ENCODE measurements at places on chromosomes 2 and 18.

- no peak for DNase-seq
Observed at GRCh38 chr2:162198239-162198638, 45.0 kb downstream of the FAP start.

DNA sequence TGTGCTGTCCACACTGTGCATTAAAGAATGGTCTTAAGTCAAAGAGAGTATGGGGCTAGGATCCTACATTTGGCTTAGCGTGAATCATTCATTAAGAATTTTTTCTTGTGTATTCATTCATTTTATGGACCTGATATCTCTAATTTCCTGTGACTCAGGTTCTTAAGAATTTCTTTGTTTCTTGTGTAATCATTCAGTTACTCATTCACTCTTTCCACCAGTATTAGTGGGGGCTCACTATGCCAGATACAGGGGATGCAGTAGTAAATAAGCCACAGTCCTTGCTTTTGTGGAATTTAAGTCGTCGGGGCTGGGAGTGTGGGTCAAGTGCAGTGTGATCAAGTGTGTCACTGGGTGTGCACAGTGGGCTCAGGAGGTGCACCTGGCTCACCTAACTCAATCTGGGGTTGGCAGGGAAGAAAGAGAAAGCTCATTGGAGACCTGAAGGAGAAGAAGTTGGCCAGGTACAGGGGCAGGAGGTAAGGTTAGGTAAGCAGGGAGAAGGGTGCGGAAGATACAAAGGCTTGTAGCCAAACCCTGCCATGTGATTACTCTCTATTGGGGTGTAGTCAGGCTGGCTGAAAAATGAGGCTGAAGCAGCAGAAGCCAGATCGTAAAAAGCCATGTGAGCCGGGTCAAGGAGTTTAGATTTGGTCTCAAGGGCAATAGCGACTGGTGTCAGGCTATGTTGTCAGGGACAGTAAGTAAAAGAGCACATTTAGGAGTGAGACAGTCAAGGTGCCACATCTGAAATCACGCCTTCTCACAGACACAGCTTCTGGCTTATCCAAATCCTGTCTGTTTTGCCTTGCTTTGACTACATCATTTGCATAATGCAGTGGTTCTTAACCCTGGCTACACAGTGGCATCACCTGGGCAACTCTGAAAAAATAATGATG is 67.2 kb downstream of the KCTD1 start:
- peak; percentile 83 for DNase-seq

DNA sequence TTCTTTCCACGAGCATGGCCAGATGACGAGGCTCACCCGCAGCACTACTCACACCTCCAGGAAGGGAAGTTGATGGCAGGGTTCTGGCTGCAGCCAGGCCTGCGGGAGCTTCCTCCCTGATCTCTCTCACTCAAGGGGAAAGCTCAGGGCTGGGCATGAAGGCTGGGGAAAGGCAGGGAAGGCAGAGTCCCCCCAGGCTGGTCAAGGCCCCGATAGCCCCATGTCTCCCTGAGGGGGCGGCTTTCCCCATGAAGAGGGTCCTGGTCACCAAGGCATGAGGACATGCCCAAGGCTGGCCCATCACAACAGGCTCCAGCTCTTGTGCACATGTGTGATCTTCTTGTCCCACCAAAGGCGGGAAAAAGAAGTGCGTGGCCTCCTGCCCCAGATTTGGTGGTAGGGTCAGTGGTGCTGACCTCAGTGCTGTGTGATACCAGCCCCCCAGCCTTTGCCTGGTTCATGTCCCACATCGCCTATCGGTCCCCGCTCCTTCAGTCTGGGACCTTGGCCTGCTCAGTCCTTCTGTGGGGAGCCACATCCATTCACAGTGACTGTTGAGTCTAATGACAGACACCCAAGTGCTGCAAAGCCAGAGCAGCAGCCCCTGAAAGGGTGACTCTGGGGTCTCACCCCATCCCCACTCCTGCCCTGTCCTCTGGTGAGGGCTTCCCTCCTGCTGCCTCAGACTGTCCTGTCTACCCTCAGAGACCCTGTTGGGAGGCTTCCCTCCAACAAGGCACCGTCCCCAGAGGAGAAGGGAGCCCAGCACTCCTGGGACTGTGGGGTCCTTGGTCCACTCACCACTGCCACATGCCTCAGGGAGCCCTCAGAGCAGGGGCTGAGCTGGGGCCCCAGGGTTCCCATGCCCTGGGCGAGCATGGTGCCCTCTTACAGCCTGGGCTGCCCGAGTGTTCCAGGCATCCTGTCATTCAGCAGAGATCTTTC is 49.8 kb upstream of the ALPP start:
- no peak for DNase-seq

DNA sequence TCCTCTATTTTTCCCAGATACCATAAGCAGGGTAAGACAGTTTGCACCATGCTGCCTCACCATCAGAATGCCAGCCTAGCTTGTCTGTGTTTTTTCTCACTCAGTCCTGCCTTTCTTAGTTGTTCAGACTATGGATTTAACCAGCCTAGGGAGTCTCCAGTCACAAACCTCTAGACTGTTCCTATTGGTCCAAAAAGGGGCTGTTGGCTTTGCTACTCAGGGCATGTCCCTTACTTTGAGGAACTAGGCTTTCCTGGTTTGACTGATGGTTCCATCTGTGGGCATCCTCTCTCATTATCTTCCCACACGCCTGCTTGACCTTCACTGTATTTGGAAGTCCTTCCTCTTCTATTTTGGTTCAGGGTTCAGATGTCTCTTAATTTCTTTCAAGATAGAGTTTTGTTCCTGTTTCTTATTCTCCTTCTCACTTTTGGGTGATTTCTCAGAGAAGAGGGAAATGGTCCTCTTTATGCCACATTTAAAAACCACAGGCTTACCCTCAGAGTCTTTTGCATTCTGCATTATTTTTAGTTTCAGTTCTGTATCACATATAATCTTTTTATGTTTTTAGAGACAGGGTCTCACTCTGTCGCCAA is 31.3 kb upstream of the TMEM131 start:
- no peak for DNase-seq

- no peak for DNase-seq
Observed at GRCh38 chr18:50671376-50671775, 111.5 kb downstream of the MAPK4 start.

- no peak for DNase-seq
Observed at GRCh38 chr2:112784199-112785189, at the start of gene IL1A. TSS of gene IL1A (minus strand) at chr2:112784493. CDS start at chr2:112783770, 723 bp downstream.

DNA sequence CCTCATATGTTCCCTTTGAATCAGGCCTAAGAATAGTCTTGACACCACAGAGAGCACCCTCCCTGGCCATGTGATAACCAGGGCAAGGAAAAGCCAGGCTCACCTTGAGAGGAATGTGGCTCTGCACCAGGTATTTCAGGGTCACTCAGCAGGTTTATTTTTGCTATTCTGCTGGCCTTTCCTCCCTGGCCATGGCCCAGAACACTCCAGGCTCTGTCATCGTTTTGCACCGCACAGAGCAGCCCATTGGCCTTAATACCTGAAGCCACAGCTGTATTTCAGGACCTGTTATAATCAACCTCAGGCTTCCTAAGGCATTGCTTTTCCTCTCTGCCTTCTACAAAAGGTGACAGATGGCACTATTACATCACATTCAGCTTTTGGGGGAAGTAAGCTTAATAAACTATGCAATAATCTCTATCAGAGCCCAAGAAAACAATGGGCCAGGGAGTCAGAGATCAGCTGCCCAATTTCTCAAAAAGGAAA is 668.3 kb downstream of the IRS1 start:
- no peak for DNase-seq

- DNase-seq, result no peak
Observed at GRCh38 chr2:189517847-189518535, 62.6 kb downstream of the SLC40A1 start.

GRCh38 chr2:30205456-30205855 is 25.9 kb upstream of the LBH start:
- DNase-seq, result no peak

- DNase-seq, result peak; percentile 57
Observed at GRCh38 chr2:12918835-12919445, 202.2 kb downstream of the TRIB2 start.

DNA sequence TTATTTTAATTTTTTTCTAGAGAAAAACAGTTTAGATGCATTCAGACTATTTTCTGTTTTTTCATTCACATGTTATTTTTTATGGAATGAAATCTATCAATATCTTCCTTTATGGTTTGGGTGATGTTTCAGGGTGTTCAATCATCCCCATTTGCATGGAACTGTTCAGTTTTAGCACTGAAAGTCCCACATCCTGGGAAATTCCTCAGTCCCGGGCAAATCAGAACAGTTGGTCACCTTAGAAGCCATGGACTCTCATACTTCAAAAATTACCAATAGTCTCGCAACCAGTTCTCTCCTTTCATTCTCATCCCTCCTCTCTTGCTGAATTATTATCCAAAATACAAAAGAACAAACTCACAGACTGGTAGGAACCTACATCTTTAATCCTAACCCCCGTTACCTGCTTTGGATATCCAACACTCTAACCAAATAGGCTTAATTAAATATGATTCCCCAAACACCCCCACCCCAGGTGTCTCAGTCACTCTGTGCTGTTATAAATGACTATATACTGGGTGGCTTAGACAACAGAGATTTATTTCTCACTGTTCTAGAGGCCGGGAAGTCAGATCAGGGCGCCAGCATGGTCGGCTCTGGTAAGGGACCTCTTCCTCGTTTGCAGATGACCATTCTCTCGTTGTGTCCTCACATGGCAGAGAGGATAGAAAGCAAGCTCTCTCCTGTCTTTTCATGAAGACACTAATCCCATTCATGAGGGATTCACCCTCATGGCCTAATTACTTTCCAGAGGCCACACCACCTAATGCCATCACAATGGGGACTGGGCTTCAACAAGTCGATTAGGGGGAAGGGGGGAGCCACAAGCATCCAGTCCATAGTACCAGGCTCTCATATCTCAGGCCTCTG is 57.7 kb upstream of the SLC1A4 start:
- no peak for DNase-seq

GRCh38 chr2:134865067-134865787 is 26.8 kb downstream of the ACMSD start:
- DNase-seq, result no peak

- DNase-seq, result no peak
Observed at GRCh38 chr2:31266804-31267203, 32.9 kb downstream of the EHD3 start.

DNA sequence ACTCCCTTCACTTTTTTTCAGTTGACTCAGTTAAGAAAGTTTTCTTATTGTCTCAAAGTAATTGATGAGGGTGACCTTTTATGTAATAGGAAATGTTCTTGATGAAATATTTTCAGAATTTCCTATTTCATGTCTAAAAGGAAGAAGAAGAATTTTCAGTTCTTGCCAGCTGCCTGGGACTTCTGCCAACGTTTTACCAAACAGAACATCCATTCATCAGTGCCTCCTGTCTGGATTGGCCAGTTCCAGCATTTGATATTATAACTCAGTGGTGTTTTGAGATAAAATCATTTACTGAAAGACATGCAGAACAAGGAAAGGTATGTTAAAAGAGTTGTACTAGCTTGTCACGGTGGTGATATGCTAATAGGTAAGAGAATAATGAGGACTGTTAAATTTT is 104.7 kb upstream of the MYO3B start:
- peak; percentile 89 for DNase-seq

DNA sequence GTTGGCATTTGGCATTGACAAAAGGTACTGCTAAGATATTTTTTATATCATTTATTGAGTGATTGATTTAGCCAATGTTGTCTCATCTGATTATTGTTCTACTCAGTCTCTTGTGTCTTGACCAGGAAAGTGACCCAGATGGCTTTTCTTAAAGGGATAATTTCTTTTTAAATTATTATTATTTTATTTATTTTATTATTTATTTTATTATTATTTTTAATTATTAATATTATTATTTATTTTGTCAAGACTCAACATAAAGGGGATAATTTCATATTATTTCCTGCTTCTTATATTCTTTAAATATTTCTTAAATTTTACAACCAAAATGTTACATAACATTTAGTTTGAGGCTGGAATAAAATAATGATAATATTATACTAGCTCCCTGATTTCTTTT is 27.1 kb downstream of the DYNC2LI1 start:
- no peak for DNase-seq

GRCh38 chr2:225452677-225453076 is 53.2 kb downstream of the NYAP2 start:
- DNase-seq, result no peak

- DNase-seq, result peak; percentile 63
Observed at GRCh38 chr2:29295845-29296244, 180.6 kb downstream of the CLIP4 start.

- no peak for DNase-seq
Observed at GRCh38 chr18:75208836-75209128, 157 bp downstream of the PTGR3 start.

- no peak for DNase-seq
Observed at GRCh38 chr2:37670378-37671008, 949 bp downstream of the CDC42EP3 start.

GRCh38 chr2:97644023-97644717 is 1.7 kb upstream of the COX5B start:
- DNase-seq, result no peak

Measured in COLO829 (cell line).